ENCODE measurements at places on chromosomes 2 and 18.

GRCh38 chr2:173231042-173231441 lies 123.6 kb upstream of the CDCA7 start:
- DNase-seq = no peak

DNA sequence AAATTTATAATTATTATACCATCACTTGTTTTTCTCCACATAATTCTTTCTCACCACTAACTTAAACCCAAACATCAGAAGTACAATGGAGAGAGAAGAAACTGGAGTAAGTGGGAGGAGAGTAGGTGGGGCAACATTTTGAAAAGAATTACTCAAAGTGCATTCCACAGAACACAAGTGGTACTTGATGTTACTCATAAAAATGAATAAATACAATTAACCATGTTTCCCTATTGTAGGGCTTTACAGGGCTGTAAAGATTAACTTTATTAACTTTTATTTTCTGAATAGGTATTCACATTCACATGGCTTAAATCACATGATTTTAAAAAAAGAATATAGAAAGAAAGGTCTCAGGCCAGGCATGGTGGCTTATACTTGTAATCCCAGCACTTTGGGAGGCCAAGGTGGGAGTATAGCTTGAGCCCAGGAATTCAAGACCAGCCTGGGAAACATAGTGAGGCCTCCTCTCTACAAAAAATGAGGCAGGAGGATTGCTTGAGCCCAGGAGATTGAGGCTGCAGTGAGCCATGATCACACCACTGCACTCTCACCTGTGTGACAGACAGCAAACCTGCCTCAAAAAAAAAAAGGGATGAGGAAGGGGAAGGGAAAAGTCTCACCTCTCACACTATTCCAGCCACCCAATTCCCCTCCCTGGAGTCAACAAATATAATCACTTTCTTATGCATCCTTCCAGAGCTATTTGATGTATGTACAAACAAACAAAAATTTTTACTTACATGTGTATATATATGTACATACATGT lies 47.1 kb downstream of the KCNG3 start:
- DNase-seq = no peak

DNA sequence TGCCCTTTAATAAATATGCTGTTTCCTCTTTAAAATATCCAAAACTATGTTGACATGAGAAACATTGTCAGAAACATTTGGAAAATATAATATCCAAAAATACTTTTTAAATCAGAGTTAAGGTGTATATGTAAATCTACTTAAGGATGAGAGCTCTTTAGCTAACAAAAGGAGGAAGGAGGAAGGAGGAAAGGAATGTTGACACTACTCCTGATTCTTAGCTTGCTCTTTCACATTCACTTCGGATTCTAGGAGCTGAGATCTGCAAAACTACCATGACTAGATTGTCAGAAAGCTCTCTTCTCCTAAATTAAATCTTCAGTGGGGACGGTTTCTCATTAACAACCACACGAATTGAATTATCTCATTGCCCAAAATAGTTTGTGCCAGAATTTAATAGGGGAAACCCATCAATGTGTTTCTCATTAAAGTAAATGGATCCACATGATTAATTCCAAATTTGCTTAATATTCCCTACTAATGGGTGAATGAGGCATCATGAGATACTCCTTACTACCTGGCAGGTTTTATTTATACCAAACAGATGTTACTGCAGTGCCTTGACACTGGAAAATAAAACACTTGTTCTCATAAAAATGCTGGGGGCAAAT lies 509.1 kb downstream of the MBD2 start:
- DNase-seq = no peak

- DNase-seq = no peak
Measured at GRCh38 chr2:178949584-178949983, 100.4 kb downstream of the CCDC141 start.

DNA sequence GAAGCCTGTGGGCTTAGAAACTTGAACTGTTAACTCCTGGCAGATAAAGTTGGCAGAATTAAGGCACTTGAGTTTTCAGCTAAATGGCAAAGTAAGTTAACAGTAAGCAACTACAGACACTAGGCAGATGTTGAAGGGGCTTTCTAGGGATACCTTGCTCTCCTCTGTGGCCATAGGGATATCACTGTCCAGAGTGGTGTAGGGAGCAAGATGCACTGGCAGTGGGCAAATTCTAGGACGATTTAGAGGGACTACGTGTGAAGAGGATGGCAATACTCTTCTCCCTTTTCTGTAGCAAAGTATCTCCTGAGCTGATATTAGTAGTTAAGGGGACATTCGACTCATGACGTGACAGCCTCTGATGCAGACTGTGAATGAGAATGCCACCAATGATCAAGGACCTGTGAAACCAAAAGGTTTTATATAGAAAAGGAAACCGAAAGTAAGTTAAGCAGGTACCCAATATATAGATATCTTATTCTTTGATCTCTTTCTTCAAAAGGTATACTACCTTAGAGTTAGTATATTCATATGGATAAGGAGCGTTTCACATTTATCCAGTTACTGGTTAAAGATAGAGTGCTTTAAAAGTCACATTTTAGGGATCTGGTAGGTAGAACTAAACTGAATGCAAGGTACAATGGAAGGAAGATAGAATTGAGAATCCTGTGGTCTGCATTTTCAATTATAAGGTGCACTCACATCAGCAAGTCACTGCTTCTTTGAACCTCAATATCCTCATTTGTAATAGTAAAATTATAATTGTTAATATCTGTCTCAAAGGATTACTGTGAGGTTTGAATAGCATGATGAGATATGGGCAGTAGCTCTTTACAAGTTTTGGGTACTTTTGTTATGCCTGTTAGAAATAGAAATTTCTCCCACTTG lies 106.4 kb downstream of the KCNH7 start:
- no peak for DNase-seq

DNA sequence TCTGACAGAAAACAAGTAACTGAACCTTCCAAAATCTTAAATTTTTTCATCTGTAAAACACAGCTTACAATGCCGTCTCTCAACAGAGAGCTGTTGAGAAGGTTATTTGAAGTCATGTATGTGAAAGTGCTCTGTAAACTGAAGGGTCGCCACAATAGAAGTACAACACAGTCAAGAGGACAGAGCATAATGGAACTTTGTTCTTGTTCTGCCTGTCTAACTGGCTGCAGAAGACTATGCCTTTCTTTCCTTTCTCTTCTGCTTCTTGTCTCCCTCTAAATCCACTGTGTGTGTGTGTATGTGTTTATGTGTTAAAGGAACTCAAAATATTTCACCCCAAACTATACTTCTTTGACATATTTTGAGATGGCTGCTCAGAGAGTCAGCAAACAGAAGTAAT lies 365.8 kb upstream of the RND3 start:
- DNase-seq = no peak

DNA sequence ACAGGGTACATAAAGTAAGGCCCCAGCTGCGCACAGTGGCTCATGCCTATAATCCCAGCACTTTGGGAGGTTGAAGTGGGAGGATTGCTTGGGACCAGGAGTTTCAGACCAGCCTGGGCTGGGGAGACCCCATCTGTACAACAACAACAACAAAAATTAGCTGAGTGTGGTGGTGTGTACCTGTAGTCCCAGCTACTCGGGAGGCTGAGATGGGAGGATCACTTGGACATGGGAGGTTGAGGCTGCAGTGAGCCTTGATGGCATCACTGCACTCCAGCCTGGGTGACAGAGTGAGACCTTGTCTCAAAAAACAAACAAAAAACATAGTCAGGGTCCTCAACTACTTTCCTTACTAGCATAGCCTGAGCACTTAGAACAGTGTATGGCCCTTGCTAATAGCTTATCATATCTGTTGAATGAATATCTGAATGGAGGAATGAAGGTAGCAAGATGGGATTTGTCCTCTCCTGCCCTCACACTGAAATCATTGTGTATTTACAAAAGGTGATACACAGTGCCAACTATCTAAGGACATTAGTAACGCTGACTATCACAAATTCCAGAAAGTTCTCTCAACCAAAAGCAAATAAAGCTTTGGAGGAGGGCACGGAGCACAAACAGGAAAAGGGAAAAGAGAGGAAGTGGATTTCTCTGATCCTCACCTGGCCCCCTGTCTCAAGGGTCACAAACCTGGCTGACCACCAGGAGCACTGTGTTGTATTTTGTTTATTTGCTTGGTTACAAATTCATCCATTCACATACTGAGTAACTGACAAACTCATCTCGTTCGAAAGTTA lies 38.1 kb downstream of the L3MBTL4 start:
- no peak for DNase-seq

DNA sequence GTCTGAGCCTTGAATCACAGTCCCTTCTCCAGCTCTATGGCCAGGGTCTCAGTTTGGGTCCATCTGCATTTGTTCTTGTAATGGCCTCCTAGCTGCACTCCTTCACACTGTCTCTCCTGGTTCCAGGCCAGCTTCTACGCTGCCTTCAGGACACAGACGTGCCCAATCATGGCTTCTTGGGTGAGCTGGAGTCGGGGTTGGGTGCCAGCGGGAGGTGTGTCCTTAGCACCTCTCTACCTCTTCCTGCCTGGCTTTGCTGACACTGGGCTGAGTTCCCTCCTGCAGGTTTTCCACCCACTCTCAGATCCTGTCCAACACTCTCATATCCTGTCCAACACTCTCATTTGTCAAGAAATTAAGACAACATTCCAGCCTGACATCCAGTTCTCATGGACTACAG lies 9.6 kb downstream of the TRPM8 start:
- DNase-seq = no peak

DNA sequence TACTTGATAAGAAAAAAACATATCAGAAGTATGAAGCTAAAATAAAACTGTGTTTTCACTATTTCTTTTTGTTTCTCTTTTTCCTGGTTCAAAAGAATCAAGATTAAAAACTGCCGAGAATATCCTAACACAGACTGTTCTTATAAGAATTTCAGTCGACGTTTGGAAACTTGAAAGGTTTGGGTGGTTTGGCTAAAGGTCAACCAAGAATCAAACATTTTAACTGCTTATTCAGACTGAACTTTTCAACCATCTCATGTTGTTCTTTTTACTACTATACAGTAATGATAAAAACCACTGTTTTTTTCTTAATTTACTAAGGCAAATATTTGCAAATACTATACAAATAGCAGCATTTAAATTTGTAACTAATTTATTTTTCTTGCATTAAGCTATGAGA lies 308.5 kb upstream of the TFPI start:
- DNase-seq = no peak

- DNase-seq = no peak
Measured at GRCh38 chr2:37851428-37851827, 73.7 kb upstream of the RMDN2 start.

DNA sequence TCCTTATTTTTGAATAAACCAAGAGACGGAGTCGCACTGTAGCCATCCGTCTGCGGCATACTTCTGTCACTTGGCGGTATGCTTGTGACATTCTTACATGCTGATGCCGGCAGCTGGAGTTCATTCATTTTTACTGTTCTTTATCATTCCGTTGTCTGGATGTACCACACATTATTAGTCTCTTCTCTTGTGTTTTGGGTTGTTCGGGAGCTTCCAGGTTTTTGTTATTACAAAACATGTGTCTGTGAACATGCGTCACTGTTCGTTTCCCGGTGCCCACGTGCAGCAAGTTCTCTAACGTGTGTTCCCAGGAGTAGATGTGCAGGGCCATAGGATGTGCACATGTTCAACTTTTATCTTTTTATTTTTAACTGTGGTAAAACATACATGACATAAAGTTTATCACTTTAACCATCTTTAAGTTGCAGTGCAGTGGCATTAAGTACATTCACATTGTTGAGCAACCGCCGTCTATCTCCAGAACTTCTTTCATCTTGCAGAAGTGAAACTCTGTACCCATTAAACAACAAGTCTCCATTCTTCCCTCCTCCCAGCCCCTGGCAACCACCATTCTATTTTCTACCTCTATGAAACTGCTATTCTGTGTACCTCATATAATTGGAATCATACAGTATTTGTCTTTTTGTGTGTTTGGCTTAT lies 40.1 kb downstream of the MTCL1 start:
- DNase-seq = no peak

- DNase-seq = no peak
Measured at GRCh38 chr2:111898703-111899514, 502 bp downstream of the MERTK start.

DNA sequence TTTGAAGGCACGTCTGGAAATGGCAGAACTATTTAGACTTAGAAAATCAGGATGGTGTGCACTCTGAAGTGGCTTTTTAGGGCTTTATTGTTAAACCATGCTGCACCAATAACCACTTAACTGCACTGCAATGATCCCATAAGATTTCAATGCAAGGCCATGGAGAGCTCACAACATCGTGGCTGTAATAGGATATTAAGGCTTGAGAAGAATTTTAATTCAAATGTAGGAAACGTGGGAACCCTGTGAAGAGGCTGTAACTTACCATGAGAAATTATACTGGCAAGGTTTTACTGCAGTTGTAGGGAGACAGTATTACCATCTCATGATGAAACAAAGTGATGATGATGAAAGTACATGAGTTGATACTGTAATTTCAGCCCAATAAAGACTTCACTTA lies 242.5 kb downstream of the AFF3 start:
- DNase-seq = no peak

- DNase-seq = no peak
Measured at GRCh38 chr2:227996366-227996765, 124.9 kb downstream of the DAW1 start.

DNA sequence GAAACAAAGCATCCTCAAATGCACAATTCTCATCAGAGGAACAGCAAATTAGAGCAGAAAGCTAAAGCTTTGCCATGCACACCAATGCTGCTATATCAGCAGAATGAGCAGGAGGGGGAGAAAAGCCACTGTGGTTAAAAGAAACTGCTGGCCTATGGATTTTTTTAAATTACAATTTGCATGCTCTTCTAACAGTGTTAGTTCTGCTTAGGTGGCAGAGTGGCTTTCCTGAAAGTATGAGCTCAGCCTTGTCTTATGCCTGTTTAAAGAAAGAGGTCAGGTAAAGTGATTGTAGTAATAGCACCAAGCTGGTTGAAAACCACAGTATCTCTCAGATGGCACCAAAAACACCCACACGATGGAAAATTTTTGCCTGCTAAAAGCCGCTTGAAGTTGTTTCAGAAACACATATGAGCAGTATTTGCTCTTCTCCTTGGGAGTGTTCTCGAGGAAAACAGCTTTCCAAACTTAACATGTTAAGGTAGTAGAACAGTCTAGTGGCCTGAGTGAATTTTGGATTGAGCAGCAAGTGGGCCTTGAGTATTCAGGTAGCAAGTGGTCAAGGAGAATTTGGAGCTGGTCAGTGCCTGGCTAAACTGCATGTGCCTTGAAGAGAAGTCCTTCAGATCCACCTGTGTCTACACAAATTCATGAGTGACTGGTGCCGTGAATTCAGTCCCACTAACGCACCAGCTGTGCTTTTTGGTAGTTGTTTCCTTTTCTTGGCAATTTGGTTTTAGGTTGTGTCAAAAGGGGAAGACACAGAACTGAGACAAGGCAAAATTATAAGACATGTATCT lies 19.6 kb upstream of the NDUFV2 start:
- DNase-seq = no peak

GRCh38 chr2:54722641-54723040 lies 821 bp upstream of the EML6 start:
- DNase-seq = no peak

GRCh38 chr18:10860928-10861327 lies 288.4 kb downstream of the PIEZO2 start:
- DNase-seq = no peak

GRCh38 chr2:12330916-12331315 lies 385.8 kb upstream of the TRIB2 start:
- no peak for DNase-seq

GRCh38 chr2:241188361-241189092 lies at the start of gene ANO7:
Gene ANO7, plus strand, starts transcription at chr2:241188677. Its CDS starts 1,387 bp downstream, at chr2:241190064.
- no peak for DNase-seq

- no peak for DNase-seq
Measured at GRCh38 chr2:200765139-200765951, 46.4 kb upstream of the BZW1 start.
